ENCODE measurements at places on chromosomes 5 and 9.

DNA sequence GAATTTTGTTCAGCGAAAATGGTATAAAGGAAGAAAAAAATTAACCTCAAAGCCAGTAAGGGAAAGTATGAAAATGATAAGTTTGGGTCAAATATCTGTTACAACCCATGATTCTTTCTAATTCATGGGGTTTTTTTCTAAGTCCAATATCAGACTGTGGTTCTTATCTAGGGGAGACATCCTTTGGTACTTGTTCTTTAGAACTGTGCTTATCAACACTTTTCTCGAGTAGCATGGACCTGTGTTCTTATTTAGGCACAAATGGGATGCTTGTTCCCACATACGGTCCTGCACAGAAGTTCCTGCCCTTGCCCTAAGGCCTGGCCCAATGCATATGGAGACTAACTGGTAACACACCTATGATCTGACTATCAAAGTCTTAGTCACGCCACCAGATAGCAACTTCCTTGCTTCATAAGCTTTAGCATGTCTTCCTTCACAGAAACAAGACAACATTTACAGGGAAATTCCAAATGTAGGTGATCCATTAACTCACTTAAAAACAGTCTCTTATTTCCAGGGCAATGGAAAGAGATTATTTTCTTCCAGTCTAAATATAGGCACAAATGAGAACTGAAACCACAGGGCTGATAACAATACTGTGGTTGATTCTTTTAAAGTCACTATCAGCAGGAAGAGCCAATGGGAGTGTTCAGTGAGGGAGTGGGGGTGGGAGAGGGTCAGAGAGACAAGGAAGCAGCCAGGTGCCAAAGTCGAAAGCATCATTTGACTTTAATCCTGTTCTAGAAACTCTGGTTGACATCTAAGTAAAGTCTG is 268.8 kb upstream of the ANKRD55 start:
- DNase-seq: no peak

DNA sequence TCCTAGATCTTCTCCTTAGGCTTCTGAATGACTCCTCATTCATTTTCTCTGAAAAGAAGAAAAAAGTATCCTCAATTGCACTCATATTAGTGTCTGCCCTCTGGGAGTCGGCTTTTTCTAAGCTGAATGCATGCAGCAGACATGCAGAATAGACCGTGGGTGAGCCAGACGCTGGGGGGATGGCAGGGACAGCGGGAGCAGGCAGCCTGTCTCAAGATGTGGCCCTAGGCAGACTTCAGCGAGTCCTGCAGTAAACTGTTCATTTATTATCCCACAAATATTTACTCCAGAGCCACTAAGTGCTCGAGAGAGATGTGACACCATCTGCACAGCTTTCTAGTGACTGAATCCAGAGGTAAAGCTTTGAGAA is 164.9 kb upstream of the RAI14 start:
- no peak for DNase-seq

DNA sequence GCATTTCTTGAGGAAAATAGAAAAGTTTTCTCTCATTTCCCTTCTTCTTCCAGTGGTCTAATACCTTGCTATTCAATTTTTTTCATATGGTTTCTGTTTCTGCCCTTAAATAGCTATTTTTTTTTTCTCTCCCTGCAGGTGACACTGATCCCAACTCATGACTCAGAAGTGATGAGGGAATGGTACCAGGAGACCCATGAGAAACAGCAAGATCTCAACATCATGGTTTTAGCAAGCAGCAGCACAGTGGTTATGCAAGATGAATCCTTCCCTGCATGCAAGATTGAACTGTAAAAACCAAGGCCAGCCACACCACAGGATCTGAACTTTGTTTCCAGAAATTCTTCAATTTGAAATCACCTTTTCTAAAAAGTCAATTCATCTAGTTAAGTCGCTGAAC is 97.7 kb downstream of the MAP1B start:
- no peak for DNase-seq

DNA sequence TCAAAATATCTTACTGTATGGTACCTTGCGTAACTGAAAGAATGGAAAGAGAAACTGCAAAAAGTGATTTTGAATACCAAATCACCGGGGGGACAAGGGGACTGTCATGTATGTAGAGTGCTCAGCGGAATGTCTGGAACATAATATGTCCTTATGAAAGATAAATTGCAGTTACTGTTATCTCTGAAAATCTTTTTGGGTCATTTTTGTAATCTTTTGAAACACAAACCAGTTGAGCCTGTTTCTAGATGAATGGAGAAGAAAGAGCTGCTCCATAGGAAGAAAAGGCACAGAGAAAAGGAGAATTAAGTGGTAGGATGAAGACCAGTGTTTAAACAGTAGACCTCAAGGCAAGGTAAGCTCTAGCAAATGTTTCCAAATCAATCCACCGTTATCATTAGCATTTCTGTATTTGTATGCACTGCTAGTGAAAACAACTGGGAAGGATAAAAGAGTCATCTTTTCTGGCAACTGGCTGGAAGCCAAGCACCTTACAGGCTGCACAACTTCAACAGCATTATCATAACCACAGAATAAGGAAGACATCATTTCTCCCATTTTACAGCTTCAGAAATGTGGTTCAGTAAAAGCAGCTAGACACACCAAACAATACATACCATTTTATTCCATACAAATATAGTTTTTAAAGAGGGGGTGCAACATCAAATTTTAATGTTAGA is 158.5 kb downstream of the TRPM3 start:
- DNase-seq: no peak

DNA sequence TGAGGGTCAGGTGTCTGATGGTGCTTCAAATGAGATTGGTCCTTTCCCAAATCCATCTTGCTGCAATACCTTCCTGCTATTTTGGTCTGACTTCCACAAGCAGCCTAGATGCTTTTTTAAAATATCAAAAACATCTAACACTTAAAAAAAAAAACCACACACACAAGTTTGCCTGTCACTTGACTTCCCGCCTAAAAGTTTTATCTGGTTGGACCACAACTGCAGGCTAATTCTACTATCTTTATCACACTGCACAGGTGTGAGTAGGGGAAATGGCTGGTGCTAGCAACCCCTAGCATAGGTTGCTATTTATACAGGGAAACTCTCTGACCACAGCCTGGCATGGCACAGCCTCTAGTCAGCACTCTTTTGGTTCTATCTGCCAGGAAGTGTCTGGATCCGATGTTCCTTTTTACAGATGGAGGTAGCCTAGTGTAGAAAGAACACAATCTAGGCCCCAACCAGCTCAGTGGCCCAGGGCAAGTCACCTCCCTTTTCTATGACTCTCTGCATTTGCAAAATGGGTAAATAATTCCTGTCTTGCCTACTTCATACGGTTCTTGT is at the start of gene HEMGN:
TSS of gene HEMGN (minus strand) at position 92 of the 564 bp plus-strand sequence. CDS start at position 56, 36 bp downstream.
- DNase-seq: no peak

GRCh38 chr9:76818271-76818670 is 54.0 kb downstream of the PCA3 start:
- DNase-seq: no peak

GRCh38 chr5:15560421-15560820 is 60.4 kb downstream of the FBXL7 start:
- no peak for DNase-seq

DNA sequence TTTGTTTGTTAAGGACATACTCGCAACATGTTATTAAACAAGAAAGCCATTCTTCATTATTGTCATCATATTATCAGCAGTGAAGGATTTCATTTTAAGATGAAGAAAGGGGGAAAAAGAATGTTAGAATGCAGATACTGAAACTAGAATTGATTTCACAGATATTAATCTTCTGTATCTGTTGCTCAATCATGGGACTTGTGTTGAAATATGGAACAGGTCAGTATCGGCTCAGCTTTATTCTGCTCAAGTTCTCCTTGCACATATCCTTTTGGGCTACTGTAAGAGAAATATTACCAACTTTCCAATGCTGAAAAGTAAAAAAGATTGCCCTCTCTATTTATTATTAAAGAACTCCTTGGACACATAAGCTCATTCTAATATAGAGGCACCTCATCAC is 13.8 kb upstream of the ANXA1 start:
- DNase-seq: no peak

GRCh38 chr5:67010684-67011409 is 185.8 kb downstream of the CD180 start:
- DNase-seq: no peak

DNA sequence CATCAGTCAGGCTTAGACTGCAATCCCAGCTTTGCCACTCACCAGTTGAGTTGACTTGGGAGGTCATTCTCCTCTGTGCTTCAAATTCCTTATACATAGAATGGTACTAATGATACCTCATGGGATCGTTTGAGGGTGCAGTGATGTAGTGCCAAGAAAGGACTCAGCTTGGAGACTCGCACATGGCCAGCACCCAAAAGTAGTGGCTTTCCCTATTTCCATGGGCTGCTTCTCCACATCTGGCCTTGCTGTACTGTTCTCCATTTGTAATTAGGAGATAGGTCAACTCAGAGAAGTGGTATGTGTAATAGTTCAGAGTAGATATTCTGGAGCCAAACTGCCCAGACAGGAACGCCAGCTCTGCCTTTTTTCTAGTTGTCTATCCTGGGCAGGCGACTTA is 5.5 kb downstream of the CCL19 start:
- DNase-seq: no peak

GRCh38 chr9:87140605-87141109 is 193.4 kb upstream of the GAS1 start:
- no peak for DNase-seq

- no peak for DNase-seq
Measured at GRCh38 chr9:124214596-124215367, 43.0 kb upstream of the NEK6 start.

- DNase-seq: no peak
Measured at GRCh38 chr9:115593587-115594091, 475.7 kb upstream of the TNC start.

DNA sequence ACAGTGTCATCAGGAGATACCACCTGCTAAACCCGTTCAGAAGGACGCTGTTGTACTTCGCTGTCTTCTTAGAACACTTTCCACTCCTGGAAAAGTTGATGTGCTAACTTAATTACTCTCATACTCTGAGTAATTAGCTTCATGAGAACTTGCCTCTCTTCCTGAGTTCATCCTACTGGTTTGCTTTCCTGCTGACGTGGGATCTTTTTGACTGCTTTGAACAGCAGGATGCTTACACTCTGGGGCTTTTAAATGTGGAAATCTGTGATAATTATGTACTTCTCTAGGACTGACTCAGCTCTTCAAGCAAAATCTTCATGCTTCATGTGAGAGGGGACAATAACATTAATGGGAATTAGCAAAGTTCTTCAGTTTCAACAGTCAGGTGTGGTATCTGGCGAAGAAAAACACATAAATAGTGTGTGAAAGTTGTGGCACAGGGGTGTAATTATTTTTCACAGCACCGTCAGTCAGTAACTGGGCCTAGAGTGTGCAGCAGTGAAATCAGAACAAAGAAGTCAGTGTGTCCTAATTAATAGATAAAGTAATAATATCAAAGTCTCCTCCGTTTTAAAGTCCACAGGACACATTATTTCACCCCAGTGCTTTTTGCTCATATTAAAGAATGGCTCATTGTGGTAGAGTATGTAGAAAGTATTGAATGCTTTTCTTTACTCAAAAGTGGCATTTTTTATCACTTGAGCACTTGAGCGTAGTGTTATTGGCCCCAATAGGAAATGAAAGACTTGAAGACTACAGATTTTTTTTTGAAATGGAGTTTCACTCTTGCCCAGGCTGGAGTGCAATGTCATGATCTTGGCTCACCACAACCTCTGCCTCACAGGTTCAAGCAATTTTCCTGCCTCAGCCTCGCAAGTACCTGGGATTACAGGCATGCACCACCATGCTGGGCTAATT is 140.9 kb upstream of the DMRT1 start:
- DNase-seq: no peak

DNA sequence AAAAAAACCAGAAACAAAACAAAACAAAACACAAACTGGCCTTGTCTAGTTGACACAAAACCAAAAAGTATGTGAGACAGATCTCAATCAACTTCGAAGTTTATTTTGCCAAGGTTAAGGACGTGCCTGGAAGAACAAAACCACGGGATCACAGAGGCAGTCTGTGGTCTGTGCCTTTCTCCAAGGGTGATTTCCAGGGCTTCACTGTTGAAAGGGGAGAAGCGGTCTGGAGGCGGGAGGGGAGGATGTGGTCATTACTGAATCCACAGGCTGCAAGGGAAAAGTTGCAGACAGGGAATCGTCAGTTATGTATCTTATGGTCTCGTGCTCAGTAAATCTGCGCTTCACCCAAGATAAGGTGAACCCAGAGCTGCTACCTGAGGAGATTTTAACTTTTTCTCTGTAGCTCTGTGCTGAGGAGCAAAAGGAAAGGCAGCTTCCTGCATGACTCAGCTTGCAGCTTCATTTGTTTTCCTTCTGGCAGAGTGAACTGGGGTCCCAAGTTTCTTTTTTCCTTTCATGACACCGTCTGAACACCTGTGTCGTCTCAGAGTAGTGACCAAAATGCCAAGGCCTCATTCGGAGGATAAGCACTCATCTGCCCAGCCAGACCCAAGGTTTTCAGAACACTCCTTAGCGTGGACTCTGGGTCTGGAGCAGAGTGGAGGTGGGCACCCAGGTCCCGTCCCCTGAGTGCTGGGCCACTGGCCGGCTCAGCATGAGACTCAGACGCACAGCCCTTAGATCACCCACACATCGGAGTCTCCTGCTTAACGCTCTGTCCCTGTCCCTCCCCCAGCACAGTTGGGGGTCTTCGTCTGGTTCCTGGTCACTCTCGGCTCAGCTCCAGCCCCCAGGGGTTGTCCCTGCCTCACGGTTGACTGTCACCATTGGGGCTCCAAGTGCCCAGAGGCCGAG is 25.9 kb downstream of the ROPN1L start:
- DNase-seq: peak; percentile 56

DNA sequence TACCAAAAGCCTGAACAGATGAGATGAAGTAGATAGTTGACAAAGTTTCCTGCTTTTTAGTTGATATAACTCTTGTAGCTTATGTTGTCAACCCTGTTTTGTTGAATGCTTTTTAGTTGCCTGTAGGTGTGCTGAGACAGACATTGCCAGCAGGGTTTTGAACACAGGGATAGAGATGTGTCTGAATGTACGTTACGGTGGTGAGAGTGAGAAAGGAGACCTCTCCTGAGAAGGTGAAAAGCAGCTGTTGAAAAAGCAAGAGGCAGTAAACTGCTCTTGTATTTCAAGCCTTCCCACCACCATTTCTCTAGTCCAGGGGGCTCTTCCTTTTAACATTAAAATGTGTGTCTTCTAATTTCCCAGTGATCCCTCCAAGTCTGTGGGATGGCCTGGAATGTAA is 14.7 kb downstream of the DNAJC21 start:
- DNase-seq: no peak

GRCh38 chr5:159878988-159879471 is 37.3 kb upstream of the ADRA1B start:
- no peak for DNase-seq

DNA sequence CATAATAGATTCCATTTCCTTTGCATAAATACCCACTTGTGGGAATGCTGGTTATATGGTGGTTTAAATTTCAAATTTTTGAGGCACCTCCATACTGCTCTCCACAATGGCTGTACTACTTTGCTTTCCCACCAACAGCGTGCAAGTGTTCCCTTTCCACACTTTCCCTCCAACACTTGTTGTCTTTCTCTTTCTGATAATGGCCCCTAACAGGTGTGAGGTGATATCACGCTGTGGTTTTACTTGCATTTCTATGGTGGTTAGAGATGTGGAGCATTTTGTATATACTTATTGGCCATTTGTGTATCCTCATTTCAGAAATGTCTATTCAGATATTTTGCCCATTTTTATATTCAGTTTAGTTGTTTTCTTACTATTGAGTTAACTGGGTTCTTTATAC is 34.6 kb downstream of the CTSL start:
- no peak for DNase-seq

All from inflammatory macrophage (primary cell).